Activated T-helper 1 cell treated with anti-CD3 and anti-CD28 coated beads, Interleukin-2, amount 50 U/mL, for 16 hours (primary cell): ENCODE measurements at places on chromosomes 5 and 9.
A peak's percentile ranks its signal among the peaks of the same experiment; 100 is the strongest.

- DNase-seq = no peak
Observed at GRCh38 chr5:168184103-168184502, 107.3 kb upstream of the WWC1 start.

DNA sequence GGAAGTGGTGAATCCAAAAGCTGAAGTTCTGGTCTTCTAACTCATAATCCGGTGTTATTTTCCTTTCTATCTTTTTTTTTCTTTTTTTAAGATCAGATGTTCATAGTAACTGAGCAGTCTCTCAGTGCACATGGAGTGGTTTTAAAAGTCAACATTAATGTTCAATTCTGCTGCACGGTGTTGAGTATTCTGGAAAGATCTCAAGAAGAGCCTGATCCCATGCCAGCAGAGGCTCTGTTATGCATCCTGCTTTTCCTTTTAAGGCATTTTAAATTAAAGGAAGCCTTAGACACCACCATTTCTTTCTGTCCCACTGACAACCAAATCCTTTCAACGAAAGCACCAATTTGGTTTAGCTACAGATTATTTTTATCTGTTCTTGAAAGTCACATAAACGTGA, 33.4 kb downstream of the SEMA5A start:
- DNase-seq = no peak

GRCh38 chr5:39424736-39425637, at the start of gene DAB2:
Gene DAB2, minus strand, starts transcription at chr5:39424980. Its CDS starts 30,660 bp downstream, at chr5:39394320.
- no peak for DNase-seq

DNA sequence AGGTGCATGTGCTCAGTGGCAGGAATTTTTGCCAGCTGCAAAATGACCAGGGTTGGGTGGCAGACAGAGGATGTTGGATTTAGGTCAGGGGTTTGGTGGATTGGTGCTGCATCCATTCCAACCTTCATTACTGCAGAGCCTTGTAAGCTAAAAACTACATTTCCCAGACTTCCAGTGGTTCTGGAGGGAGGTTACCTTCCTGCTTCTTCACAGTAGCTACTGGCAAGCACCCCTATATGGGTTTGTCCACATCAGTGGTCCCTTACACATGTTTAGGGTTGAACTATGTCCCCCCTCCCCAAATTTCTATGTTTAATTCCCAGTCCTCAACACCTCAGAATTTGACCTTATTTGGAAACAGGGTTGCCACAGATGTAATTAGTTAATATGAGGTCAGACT, 20.7 kb upstream of the IL17B start:
- no peak for DNase-seq

GRCh38 chr5:43425983-43426382, 13.8 kb upstream of the CCL28 start:
- DNase-seq = no peak

- DNase-seq = no peak
Observed at GRCh38 chr9:132752877-132753592, 82.8 kb downstream of the GTF3C4 start.

DNA sequence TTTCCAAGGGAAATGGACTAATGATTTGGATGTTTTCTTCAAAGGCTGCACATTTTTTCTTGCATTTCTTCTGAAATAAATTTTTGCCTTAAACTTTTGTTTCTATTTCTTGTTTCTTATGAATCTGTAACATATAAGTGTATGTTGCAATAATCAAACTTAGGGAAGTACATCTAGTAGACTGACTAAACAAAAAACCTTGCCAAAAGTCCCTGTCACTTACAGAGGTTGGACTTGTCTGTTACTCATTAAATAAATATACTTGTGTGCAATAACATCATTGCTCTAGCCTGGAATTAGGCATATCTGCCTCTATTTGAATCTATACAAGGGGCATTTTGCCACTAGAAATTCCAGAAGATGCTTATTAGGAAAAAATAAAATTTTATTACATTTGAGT, 56.6 kb downstream of the C6 start:
- no peak for DNase-seq

- DNase-seq = no peak
Observed at GRCh38 chr9:98231770-98232478, 23.5 kb downstream of the TBC1D2 start.

GRCh38 chr5:33244441-33245150, 196.2 kb upstream of the TARS1 start:
- DNase-seq = no peak

- no peak for DNase-seq
Observed at GRCh38 chr5:168578538-168579487, at the start of gene PANK3. Gene PANK3, minus strand, starts transcription at chr5:168579368. Its CDS starts 85 bp downstream, at chr5:168579283.

DNA sequence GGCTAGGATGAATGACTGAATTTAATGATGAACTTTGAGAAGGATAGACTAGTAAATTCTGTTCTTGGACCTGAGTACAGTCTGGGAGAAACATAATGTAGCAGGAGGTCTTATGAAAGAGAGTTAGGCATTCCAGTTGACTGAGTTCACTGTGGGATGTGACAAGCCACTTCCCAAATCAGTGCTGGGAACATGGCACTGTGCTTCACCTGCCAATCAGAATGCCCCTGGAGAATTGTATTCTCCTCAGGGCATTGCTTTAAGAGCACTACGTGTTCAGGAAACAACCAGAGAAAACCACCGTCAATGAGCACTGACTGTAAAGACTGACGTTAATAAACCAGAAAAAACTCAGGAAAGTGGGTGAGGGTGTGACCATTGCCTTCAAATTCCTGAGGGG, 1.2 kb downstream of the CCDC107 start:
- DNase-seq = no peak

DNA sequence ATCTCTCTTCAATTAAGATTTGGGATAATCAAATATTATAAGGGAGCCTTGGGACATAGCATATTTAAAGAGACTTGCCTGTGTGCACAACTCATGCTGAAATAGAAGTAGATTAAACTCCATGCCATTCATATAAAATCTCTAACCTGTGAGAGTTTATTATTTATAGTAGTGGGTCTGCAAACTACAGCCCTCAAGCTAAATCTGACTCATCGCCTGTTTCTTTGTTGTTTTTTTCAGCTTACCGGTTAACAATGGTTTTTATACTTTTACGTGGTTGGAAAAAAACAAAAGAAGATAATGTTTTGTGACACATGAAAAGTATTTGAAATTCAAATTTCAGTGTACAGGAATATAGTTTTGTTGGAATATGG, 61.9 kb upstream of the GHR start:
- no peak for DNase-seq

- peak; percentile 81 for DNase-seq
Observed at GRCh38 chr5:36876299-36876964, at the start of gene NIPBL. Gene NIPBL, plus strand, starts transcription at chr5:36876769. Its CDS starts 76,928 bp downstream, at chr5:36953697.

DNA sequence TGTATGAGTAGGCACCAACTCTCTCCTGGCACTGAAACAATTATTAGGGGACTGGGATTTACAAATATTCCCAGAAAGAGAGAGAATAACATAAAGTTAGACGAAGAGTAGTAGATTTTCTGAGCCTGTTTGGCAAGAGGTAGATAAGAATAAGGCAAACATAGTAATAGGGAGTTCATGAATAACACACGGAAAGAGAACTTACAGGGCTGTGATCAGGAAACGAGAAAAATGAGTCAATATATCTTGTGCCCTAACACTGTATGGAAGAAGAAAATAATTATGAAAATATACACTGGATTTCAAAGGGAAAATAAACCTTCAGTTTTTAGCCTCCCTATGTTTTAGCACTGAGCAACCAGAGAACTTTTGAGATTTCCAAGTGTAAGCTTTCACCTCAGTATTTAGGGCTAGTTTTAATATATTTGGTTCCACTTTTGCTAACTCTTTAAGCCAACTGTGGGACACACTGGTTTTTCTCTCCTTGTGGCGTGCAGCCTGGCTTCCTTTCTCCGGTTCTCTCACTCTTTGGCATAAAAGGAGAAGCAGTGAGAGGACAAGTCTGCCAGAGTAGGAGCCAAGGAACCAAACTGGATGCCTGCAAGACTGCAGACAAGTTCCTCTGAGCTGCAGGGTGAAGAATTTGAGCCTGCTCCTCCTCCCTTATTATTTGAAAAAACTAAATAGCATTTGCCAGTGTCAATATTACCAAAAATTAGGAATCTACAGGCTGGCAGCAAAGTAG, 6.6 kb upstream of the KCNN2 start:
- DNase-seq = no peak

GRCh38 chr5:77774981-77775789, 954 bp downstream of the TBCA start:
- no peak for DNase-seq

GRCh38 chr5:157816682-157817386, 42.1 kb downstream of the CLINT1 start:
- no peak for DNase-seq

GRCh38 chr5:150789943-150790611, 11.5 kb downstream of the SMIM3 start:
- DNase-seq = peak; percentile 53

DNA sequence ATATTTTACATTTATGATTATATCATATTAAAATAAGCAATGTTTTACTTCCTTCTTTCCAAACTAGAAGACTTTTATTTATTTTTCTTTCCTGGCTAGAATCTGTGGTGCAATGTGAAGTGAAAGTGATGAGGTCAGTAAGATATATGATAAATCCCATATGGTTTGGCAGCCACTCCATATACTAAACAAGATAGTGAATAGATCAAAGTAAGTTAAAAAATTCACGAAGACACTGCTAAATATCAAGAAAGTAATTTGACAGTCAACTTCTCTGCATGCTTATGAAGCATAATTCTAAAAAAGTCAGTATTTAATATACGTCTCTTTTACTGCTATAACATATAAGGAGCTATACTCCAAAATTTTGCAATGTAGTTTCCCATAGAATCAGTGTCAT, 972.8 kb downstream of the DTWD2 start:
- no peak for DNase-seq

- no peak for DNase-seq
Observed at GRCh38 chr5:125421006-125421405, 674.6 kb upstream of the ZNF608 start.

DNA sequence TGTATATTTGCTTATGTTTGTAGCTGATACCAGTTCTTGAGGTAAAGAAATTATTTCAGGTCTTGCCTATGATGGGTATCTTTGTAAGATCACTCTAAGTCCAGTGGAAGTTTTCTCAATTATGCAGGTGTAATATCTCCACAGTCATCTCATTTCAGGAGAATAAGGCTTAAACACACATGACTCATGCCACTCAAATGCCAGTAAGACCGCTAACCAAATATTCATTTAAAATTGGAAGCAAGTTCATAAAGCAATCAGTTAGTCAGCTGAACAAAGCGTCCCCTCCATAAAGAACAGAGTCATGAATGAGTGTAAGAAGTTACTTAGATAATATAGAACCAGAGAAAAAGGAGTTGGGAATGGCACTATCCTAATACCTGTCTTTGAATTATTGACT, 248.7 kb downstream of the LURAP1L start:
- DNase-seq = no peak
